Hematopoietic multipotent progenitor cell treated with erythropoietin and hydrocortisone succinate and interleukin-3 and kit ligand, for 8 days (in vitro differentiated cells): ENCODE measurements at places on chromosomes 2 and 18.

DNA sequence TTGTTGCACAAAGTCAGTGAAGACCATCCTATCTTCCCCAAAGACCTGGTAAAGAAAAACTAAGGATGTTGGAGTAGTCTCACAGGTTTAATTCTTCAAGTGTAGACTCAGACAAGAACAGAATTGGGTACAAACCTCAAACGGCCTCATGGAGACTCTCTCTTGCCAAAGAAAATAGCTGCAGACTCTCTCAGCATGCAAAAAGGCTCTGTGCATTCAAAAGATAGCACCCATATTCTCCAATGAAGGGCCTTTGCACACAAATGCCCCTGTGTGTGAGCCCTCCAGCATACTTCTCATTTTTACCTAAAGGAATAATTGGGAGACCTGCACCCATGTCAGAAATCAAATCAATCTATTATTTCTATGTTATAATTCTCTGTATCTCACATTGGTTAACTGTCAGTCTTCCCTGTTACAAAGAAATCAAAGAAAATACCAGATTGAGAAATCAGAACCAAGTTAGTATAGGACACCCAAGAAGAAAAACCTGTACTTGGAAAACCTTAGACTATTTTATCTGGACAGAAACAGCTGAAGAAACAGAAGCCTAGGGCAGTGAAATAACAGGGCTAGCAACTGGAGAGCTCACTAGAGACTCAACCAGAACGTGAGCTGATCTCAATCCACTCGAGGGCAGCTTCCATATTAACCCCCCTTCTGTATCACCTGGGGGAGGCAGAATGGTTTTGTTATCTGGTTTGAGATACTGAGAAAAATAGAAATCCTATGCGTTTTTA is 134.7 kb upstream of the DNAJC10 start:
- no peak for DNase-seq

GRCh38 chr2:190065839-190066238 is 3.3 kb upstream of the MSTN start:
- DNase-seq, result no peak

- DNase-seq, result no peak
Observed at GRCh38 chr2:48792030-48792429, 36.5 kb upstream of the LHCGR start.

- no peak for DNase-seq
Observed at GRCh38 chr18:11155034-11155759, 5.8 kb upstream of the PIEZO2 start.

DNA sequence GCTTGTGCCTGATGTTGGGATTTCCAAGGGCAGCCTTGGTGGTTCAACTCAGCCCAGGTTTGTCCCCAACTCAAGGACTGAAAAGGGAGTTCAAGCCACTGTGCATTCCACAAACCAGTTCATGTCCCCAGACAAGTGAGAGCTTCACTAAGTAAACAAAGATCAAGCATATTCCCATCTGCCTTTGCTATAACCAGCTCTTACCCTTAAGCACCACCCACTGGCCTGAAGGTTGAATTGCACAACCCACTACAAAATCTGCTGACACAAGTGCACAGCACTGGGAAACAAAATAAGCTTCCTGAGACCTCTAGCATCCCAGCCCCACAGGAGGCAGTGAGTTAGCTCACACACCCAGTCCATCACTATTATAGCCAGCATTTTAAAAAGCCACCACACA is 516.7 kb downstream of the NR4A2 start:
- DNase-seq, result peak; percentile 20

DNA sequence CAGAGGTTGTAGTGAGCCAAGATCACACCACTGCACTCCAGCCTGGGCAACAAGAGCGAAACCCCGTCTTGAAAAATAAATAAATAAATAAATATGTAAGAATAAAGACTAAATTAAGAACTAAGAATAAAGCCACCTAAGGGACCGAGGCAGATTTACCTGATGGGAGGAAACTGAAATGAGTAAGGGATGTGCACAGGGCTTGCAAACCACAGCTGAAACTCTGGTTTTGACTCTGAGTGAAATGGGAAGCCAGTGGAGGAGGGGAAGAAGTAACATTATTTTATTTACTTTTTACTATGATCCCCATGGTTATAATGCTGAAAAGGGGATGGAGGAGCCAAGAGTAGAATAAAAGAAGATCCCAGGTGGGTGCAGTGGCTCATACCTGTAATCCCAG is 107.3 kb downstream of the CABYR start:
- DNase-seq, result no peak

GRCh38 chr2:151161821-151162551 is 99.7 kb downstream of the RBM43 start:
- no peak for DNase-seq

- no peak for DNase-seq
Observed at GRCh38 chr2:69560147-69560482, 83.4 kb downstream of the AAK1 start.

DNA sequence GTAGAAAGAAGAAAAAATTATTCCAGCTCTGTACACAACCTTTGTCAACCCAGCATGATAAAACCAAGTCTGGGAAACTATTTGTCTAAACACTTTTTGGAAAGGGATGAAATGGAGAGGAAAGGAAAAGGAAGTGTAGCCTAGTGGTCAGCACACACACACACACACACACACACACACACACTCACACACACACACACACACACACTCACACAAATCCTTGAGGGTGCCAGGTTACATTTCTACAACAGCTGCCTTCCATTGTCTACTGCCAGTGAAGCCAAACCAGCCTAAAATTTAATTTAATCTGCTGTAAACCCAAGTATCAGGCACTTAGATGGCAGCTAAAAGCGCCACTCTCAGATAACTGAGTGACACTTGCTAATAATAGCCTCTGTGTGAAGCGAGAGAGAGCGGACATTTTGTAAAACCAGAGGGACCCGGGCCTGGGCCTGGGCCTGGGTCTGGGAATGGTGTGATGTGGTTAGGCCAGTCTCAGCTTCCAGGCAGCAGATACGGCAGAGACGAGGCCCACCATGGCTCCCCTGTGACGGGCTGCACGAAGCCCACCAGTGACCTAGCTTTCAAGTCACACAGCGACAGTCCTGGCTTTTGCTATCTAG is 32.4 kb downstream of the BCL11A start:
- DNase-seq, result no peak

DNA sequence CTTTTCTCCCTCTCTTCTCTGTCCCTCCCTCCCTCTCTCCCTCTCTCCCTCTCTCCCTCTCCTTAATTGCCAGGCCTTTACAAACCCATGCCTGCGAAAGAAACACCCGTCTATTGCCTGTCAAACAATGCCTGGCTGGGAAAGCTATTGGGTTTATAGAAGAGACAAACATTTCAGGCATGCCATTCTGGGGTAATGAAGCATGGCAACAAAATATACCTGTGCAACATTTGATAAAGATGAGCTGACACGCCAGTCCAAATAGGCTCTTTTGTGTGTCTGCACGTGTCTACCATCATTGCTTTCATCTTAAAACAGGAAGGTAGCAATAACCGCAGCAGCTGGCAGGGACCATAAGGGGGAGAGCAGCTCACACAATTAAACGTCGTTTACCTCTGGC is 282.1 kb downstream of the ZNF516 start:
- no peak for DNase-seq

GRCh38 chr18:75248426-75249174 is 38.0 kb downstream of the TSHZ1 start:
- DNase-seq, result no peak

DNA sequence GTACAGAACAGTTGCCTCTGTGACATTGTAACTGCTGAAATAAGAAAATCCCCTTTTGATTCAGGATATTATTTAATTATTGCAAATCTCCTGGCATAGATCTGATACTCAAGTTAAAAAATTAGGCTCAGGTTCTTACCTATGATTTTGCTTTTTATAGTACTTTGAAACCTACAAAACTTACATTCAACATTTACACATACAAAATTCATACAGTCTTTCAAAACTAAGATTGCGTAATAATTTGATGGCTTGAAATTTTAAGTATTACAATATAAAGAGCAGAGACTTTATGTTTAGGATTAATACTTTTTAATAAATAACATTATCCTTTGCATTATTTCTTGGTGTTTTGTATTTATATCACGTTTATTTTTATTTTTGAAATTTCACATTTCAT is 291.1 kb downstream of the CCDC102B start:
- no peak for DNase-seq

GRCh38 chr2:131493199-131493968 is 1.2 kb upstream of the MZT2A start:
- DNase-seq, result no peak

DNA sequence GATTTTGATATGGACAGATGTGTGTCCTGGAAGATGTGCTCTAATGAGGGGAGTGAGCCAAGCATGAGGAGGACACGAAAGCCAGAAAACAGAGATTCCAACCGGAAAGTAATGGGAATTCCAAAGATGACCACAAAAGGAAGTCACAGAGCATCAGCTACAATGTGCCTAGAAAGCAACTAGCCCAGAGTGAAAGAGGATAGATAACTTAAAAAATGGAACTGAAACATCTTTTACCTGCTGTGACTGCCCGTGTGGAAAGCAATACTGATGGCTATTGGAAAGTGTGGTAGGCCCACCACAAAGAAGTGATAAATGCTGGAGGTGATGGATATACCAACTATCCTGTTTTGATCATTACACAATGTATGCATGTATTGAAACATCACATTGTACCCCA is 21.6 kb downstream of the DNMT3A start:
- no peak for DNase-seq

- no peak for DNase-seq
Observed at GRCh38 chr2:86398500-86399474, 42.4 kb upstream of the KDM3A start.

DNA sequence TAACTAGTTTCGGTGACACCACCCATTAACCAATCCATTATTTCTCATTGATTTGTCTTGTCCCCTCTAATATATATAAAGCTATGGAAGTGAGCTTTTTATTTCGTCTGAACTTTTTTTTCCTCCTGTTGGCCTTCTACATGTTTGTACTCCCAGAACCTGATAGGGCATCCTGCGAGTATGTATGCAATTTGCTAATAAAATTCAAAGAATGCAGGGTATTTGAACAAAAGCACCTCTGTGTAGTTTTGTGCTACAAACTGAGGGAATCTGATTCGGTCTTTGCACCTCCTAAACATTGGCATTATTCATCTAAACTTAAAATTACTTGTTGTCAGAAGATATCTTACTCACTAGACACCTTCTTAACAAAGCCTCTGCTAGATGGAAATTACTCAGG is 242.9 kb upstream of the TMEFF2 start:
- DNase-seq, result no peak

DNA sequence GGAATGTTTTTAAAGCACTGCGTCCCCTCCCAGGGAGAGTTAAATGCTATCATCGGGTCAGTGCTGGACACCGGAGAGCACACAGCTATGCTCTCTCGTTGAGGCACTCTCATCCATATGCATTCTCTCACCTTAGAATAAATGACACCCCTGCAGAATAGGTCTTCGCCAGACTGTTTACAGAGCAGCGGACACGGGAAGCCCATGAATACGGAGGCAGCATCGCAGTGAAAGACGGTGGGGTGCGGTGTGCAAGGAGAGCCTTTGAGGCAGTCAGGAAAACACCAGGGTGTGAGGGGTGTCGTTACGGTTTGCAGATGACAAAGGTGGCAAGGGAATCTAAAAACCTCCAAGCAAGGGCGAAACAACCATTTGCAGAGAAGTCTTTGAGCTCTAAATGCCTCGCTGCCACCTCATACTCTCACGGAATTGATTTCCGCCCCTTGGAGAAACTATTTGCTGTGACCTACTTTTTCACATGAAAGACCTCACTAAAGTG is 169.2 kb upstream of the FHL2 start:
- DNase-seq, result no peak
